ENCODE measurements at places on chromosomes 12 and 14.

GRCh38 chr12:123983822-123984485 lies 10.9 kb downstream of the ZNF664 start:
- DNase-seq: peak; percentile 31

DNA sequence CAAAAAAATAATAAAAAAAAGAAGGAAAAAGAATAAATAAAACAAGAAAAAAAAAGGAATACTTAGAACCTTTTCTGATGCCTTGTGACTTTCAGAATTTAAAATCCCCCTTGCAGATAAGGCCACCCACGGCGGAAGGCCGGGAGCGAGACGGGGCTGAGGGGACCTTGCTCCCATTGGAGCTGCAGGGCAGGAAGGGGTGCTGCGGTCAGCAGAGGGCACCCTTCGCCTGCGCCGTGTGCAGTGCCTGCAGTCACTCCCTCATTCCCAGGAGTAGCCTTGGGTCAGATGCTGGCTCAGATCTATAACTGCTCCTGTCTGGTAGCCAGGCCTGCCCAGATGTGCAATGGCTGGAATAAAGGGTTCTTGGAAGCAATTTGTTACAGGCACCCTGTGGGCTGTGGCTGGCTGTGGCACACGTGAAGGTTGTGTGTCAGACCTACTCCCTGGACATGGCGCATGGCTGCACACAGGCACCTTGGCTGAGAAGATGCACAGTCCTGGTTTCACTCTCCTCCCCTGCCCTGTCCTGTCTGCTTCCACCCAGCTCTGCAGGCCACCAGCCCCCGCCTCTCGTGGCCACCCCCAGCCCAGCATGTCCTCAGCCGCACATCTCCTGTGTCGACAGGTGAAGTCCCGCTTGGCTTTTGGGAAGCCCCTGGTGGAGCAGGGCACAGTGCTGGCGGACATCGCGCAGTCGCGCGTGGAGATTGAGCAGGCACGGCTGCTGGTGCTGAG lies 13.4 kb upstream of the ALDH2 start:
- no peak for DNase-seq

DNA sequence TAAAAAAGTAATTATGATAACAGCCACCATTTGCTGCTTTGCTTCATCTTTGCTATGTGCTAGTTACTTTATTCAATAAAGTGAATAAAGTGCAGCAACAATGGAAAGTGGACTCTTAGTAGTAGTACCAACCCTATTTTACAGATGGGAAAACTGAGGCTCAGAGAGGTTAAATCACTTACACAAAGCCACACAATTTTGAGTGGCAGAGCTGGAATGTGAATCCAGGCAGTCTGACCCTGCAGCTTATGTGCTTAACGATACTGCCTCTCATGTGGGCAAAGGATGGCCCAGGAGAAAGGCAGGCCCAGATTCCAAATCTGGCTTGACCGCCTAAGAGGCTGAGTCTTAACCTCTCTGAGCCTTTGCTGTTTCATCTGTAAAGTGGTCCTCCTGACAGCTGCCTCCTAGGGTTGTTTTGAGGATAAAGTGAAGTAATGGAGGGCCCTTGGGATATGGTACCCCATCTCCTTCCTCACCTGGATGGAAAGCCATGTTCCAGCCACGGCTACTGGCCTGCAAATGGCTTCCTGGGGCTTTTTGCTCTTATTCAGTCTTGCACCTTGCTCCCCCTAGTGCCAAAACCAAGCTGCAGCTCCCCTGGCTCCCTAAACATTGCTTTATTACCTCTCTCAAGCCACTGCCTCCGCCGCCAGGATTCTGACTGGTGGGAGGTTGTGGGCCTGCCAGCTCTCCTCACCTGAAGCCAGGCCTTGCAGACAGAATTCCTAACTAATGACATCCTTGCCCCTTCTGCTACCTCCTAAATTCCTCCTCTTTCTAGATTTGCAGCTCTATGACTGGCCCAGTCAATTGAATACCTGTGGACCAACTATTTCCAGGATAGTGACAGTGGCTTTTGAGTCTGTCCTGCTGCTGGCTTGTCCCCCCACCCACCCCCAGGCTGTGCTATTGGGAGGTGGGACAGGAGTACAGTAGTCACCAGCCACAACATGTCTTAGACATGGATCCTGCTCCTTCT lies 283.3 kb upstream of the PWP1 start:
- peak; percentile 14 for DNase-seq

DNA sequence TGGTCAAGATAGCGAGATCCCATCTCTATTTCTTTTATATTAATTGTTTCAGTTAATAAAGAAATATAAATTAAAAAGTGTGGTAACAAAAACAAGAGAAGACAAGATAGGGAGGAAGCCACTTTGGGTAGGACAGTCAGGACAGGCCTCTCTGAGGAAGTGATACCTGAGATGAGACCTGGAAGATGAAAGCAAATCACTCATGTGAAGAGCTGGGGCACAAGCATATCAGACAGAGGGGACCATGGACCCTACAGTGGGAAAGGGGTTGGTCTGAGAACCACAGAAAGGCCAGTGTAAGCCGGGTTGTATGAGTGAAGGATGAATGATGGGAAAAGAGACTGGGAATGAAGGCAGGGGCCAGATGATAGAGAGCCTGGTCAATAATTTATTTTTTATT lies 1.8 kb upstream of the MED6 start:
- no peak for DNase-seq

DNA sequence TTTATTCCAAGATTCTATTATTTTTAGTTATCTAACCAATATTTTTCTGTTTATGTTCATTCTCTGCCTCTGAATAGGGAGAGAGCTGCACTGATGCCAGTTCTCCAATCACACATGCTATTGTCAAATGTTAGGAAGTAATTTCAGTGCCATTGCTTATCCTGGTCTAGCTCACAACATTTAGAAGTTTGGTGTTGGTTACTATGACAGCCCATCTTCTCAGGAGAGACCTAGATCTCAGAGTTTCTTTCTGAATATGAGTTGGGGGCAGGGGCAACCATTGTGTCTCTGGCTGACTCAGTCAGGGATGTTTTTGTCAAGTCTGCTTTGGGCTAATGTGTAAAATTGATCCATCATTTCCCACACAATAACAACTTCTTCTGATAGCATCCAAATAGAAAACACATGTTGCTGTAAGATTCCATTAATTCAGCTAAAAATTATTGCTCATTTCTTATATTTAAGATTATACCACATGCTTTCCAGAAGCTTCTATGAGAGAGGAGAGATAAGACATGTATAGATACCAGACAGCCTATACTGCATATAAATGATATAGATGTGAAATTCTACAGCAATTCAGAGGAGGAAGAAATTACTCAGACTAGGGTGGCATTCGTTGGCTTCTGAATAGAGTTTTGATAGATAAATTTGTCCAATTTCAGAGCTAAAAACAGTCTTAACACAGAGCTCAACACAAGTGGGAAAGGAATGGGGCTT lies 64.8 kb downstream of the DACT1 start:
- no peak for DNase-seq

DNA sequence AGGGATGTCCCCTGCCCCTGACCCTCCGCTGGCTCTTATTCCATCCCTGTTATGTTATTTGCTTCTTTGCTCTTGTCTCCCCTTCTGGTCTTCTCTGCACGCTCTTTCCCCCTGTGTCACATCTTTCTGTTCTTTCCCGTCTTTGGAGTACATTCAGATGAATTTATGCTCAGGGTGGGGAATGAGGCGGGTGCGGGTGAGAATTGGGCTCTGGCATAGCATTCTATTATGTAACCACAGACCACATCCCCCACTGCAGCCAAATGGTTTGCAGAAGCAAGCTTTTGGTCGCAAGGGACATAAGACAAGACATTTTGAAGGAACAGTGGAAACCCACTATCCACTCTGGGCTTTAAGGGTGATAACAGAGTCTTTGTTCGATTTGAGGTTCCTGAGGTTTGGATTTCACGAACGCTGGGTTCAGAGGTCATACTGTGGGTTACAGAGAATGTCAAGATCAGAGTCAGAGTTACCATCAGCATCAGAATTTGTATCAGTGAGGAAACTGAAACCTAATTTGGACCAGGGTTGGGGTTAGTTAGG lies 3.8 kb downstream of the ENDOU start:
- no peak for DNase-seq

DNA sequence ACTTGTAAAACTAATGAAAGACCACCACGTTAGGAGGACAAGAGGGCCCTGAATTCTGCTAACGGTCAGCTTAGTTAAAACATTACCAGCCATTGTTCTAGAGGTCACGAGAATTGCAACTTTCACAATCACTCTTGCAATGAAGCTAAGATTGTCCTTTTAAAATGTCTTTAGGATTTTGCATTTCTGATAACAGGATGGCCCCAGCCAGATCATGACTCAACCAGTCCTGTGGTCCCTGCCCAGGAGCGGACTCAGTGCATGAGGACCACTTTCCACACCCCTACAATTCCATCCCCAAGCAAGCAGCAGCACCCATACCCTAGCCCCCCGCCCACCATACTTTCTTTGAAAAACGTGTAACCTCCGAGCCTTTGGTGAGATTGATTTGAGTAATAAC lies 28.7 kb downstream of the HSP90AA1 start:
- no peak for DNase-seq

- DNase-seq: peak; percentile 36
Observed at GRCh38 chr14:60249321-60250256, 568 bp downstream of the PPM1A start.

GRCh38 chr14:104521816-104522745 lies 57.5 kb upstream of the C14orf180 start:
- DNase-seq: no peak

- DNase-seq: no peak
Observed at GRCh38 chr12:132151766-132152410, 7.6 kb downstream of the NOC4L start.

- no peak for DNase-seq
Observed at GRCh38 chr12:47437570-47437969, 268.3 kb downstream of the RPAP3 start.

DNA sequence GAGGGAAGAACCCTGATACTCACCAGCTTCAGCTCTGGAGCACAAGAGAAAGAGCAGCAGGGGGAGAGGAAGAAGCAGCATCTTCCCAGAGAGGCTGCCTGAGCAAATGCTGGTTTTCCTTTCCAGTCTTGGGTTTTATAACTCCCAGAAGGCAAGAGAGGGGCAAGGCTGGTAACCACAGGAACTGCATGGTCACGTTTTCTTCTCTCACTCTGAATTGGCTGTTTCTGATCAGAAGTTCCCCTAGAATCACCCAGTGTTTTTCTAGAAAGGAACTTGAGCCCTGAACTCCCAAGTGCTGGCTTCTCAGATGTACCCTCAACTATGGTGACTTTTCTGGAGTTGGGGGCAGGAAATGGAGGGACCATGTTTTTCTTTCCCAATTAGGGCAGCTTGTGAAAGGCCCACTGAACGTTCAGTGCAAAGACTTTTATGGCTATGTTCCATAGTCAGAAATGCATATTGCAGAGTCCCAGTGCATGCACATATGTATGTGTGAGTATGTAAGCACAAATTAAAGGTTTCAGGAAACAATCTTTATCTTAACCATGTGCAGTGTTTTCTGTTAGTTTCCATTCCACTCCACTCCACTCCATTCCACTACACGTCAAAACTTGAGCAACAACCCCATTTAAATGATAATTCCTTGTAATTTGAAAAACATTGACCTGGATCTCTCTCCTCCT lies at the start of gene CMA1:
Gene CMA1 (minus strand): TSS at position 111 of the 686 bp plus-strand sequence. CDS start 30 bp downstream, at position 81.
- DNase-seq: no peak

- no peak for DNase-seq
Observed at GRCh38 chr14:21205026-21205677, 49.3 kb upstream of the OR5AU1 start.

GRCh38 chr14:74583689-74584434 lies 28.2 kb downstream of the LTBP2 start:
- DNase-seq: no peak

- no peak for DNase-seq
Observed at GRCh38 chr12:68305278-68305677, 26.9 kb downstream of the MDM1 start.

Data from activated CD8-positive, alpha-beta memory T cell treated with anti-CD3 and anti-CD28 coated beads for 4 hours (primary cell).